Fibroblast of the conjunctiva (primary cell): ENCODE measurements at places on chromosomes 4 and X.
A peak's percentile ranks its signal among the peaks of the same experiment; 100 is the strongest.

GRCh38 chrX:156004256-156004655 is 6.8 kb downstream of the IL9R start:
- DNase-seq: no peak

DNA sequence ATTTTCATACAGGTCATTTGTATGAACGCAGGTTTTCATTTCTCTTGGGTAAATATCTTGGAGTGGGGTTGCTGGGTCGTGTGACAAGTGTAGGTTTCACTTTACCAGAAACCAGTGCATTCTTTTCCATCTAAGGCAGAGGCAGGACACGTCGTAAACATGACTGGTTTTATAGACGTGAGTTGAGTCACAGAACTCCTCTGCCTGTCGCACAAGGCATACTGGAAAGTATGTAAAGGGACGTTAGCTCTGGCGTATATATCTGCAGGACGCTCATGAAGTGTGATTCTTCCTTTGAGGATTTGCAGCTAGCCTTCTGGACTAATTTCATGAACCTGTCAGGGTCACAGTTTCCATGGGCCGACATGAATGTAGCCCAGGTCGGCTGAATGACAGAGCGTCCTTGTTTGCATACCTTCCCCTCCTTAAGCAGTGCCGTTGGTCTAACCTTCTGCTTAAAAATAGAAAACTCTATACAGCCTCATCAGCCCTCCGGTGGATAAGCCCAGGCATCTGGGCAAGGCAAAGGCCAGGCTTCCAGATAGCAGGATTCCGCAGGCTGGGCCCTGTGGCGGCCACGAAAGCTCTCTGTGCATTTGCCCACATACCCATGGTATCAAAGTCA is 106.0 kb downstream of the GPR143 start:
- no peak for DNase-seq

DNA sequence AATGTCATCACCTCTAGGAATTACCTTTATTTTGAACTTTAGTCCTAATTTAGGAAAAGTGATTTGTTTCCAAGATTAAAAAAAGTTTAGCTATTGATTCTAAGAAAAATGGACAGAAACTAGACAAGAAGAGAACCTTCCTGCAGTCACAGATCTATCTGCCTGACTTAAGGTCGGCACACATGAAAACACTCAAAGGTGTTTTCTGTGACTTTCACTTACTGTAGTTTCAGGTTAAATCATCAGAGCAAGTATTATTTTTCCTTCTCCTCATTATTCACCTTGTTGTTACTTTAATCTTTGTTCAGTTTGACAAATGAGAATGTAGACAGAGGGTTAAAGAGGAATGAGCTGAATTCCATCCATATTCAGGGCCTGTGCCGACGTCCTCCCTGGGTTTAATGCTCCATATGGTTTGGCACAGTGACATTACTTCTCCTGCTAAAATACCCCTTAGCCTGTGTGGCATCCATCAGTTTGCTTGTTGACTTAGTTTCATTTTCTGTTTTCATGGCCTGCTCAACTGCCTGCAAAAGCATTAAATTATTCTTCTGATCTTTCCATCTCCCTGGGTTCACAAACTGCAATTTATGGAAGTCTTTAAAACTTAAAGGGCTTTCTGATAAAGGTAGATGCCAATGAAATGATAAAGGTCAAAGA is 352.7 kb downstream of the NKX6-1 start:
- DNase-seq: no peak

DNA sequence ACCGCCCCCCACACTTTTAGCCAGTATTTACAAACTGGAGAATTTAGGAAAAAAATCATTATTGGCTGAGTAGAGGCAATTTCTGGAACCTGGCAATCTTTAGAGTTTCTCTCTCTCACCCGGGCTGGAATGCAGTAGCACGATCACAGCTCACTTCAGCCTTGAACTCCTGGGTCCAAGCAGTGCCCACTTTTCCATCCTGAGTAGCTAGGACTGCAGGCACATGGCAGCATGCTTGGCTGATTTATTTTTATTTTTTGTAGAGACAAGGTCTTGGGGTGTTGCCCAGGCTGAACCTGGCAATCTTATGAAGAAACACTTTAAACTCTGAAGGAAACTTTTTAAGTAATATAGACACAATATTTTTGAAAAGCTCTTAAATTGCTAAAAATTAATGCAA is 120.1 kb downstream of the AFF1 start:
- no peak for DNase-seq

GRCh38 chr4:82975792-82976191 is 34.8 kb downstream of the LIN54 start:
- DNase-seq: no peak

DNA sequence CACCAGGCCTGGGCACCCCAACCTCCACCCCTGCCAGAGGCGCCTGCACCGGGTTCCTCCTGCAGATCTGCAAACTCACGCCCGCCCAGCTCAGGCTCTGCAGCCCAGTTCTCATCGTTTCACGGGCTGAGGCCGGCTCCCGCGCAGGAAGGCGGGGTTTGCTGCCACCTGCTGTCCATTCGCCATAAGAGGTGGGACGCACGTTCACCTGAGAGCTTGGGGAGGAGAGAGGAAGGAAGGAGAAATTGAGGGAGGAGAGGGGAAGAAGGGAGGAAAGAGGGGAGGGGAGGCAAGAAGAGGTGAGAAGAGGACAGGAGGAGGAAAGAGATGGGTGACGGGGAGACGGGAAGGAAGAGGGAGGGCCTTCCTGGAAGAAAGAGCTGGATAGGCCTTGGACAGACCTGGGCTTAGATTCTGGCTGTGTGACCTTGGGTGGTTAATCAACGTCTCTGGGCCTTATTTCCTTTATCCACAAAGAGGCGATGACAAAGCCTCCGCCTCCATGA is 114.5 kb downstream of the ADRA2C start:
- peak; percentile 16 for DNase-seq

- no peak for DNase-seq
These were observed 146.7 kb downstream of the PJA1 start for GRCh38 chrX:69018416-69019072.

GRCh38 chr4:117324851-117325491 is 239.6 kb upstream of the TRAM1L1 start:
- no peak for DNase-seq
